Peyer's patch (tissue), 4 donors: ENCODE measurements at places on chromosomes 2 and 18.

DNA sequence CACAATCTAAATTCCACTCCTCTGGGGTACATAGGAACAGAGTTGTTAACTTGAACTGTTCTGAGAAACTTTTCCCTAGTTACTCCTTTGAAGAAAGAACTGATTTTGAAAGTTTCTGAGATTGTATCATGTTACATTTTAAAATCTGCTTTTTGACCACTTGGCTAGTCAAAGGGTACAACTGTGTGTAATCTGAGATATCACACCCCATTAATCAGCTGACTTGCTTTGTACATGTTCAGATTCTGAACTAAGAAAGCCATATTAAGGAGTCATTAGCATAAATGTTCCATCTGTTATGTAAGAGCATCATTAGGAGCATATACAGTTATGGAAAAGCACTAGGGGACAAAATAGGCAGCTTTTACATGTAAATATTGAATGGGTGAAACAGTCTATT is 3.8 kb upstream of the WDR35 start:
- DNase-seq: no peak

GRCh38 chr2:58137856-58138255 is 91.2 kb downstream of the VRK2 start:
- no peak for DNase-seq

- no peak for DNase-seq
These were observed 106.4 kb downstream of the MBD2 start for GRCh38 chr18:54117853-54118773.

DNA sequence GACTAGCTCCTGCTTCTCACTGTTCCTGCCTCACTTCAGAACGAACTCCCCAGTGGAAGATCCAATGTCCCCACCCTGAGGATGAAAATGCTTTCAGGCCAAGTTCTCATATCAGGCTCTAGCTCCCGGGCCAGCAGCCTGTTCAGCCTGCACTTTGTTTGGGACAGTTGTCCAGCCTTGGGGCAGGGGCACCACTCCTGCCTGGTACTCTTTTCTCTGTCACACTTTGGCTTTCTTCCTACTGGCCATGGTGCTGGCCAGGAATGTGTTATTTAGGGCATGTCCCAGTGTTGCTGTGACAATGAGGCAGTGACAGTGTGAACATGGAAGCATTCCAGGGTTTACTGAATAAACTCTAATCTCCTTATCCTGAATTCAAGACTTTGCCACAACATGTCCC is 154.1 kb downstream of the GALNT14 start:
- DNase-seq: no peak

GRCh38 chr2:38586931-38587330 is 15.8 kb downstream of the HNRNPLL start:
- no peak for DNase-seq

DNA sequence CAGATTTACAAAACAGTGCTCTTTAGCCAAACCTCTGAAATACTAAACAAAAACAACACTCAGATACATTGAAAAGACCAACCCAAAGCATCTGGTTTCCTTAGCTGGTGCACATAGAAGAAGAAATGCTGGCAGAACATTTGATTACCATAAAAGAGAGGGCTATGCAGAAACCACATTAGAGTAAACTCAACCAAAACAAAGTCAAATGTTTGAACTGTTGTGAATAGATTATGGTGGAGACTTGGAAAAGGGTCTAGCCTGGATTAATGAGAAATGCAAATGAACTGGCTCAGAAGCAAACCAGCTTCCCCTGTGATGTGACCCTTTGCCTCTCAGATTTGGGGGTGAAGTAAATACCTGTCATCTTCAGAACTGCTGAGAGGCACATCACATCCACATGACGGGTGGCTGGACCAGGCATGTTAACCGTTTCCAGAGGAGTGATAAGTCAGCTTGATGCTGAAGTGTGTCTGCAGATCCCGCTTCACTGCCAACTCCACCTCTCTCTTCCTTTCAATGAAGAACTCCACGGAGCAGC is 153.0 kb downstream of the NRP2 start:
- no peak for DNase-seq

DNA sequence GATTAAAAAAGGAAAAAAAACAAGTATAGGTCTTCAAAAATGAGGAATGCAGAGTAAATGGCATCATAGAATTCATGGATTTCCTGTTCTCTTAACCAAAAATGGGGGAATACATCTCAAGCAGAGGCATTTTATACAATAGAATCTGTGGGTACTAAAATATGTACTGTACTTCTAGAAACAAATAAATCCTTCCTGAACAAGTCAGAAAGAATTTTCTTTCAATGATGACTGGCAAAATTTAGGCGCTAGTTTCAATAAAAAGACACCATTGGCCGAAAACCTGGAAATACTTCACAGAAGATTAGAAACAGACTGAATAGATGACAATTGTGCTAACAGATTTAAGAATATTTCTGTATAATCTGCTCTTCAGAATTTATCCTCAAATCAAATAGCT is 15.1 kb downstream of the TRAK2 start:
- DNase-seq: no peak

GRCh38 chr2:62184512-62185230 is 11.2 kb upstream of the B3GNT2 start:
- no peak for DNase-seq

- no peak for DNase-seq
These were observed 6.8 kb upstream of the STK25 start for GRCh38 chr2:241514986-241515737.

GRCh38 chr18:46035696-46036680 is 36.1 kb downstream of the PSTPIP2 start:
- DNase-seq: no peak

DNA sequence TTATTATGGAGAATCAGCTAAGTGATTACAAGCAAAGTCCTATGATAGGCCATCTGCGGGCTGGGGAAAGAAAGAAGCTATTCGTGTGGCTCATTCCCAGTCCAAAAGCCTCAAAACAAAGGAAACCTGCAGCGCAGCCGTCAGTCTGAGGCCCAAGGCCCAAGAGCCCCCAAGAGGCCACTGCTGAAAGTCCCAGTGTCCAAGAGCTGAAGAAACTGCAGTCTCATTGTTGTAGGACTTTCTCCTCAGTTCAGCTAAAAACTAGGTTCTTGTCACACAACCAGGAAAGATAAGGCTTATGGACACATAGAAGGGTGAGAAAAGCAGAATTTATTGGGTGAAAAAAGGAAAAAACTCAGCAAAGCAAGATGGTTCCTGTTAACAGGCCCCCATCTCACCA is 143.2 kb downstream of the RHBDD1 start:
- DNase-seq: no peak

GRCh38 chr2:8211384-8211783 is 470.5 kb upstream of the ID2 start:
- DNase-seq: no peak
